Stimulated activated CD8-positive, alpha-beta memory T cell treated with anti-CD3 and anti-CD28 coated beads, Interleukin-15, amount 100 ng/mL, for 1 hour (primary cell): ENCODE measurements at places on chromosomes 2 and 18.

- no peak for DNase-seq
These were observed 1.6 kb upstream of the RTP5 start for GRCh38 chr2:241867776-241868420.

GRCh38 chr2:223108351-223109050 lies 56.5 kb downstream of the KCNE4 start:
- DNase-seq = no peak

- no peak for DNase-seq
These were observed 15.3 kb downstream of the TM4SF20 start for GRCh38 chr2:227363756-227364155.

- no peak for DNase-seq
These were observed 288.1 kb upstream of the FIGN start for GRCh38 chr2:164023896-164024295.

DNA sequence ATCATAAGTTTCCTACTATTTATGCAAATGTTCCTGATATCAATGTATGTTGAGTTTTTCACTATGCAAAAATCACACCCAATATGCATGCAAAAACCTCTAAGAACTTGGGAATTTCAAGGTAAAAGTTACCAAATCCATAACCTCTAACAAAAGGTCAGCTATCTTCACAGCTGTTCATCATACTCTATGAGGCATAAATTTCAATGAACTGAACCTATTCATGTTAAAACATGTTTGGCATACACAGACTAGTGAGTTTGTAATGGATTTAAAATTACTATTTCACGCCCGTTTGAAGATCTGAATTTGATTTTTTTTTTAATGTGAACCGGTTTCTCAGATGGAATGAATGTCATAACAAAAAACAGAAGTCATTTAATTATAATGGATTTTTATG lies 100.2 kb downstream of the ATAD2B start:
- DNase-seq = no peak

DNA sequence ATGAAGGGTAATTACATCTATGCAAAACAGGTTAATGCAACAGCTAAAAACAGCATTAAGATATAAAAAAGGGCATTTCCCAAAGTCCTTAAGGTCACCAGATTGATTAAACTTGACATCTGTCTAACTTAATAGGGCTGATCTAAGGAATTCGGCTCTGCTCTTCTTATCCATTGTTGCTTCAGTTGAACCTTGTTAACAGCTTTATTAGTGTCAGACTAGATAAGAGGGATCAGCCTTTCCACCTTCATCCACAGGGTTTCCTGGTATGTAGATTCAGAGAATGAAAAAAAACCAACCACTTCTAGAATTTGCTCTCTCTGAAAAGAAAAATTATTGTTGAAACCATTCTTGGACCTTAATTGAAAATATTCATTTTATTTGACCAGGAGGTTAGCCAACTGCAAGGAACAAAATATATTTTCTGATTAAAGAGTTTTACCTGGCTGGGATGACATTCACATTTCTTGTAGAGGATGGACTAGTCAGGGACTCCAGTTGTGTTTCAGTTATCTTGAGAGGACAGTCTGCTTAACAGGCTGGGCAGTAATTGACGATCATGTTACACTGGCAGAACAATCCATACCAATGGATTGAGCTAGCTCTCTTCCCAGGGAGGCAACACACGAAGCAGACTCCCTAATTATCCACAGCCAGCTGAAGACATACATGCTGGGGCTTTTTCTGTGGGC lies 357.4 kb upstream of the ACVR2A start:
- DNase-seq = no peak

DNA sequence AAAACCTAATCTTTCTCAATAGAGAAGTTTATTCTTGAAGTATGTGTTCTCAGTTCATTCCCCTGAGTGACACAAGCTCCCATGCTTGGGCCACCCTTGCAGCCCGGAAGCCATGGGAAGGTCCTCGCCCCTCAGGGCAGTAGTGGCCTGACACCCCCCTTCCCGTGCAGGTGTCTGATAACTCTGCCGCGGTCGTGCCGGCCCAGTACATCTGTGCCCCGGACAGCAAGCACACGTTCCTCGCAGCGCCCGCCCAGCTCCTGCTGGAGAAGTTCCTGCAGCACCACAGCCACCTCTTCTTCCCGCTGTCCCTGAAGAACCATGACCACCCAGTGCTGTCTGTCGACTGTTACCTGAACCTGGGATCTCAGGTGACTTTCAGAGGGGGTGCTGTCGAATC lies 32.4 kb downstream of the NTSR2 start:
- no peak for DNase-seq

DNA sequence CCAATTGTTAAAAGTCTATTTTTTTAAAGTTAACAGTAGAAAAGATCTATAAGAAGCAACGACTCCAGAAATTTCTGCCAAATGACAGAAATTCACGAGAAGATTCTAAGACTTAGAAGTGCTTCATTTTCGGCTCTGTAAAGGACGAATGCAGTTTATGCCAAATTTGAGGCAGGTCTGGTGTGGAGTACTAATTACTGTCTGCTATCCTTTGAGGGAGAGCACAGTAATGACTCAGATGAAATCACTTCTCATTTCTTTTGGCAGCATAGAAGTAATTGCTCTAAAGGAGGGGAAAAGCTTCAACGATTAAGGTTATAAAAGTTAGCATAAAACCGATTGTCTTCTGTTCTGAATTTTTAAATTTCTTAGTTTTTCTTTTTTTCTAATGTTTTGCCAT lies 11.4 kb downstream of the G6PC2 start:
- no peak for DNase-seq

- DNase-seq = no peak
These were observed 72.5 kb downstream of the SUMO1 start for GRCh38 chr2:202165945-202166344.

GRCh38 chr2:106885971-106886915 lies at the start of gene ST6GAL2:
Gene ST6GAL2 (minus strand): TSS chr2:106886167. CDS start chr2:106843977, 42,190 bp downstream.
- no peak for DNase-seq

- DNase-seq = no peak
These were observed 1.4 kb upstream of the TTL start for GRCh38 chr2:112480530-112481049.

DNA sequence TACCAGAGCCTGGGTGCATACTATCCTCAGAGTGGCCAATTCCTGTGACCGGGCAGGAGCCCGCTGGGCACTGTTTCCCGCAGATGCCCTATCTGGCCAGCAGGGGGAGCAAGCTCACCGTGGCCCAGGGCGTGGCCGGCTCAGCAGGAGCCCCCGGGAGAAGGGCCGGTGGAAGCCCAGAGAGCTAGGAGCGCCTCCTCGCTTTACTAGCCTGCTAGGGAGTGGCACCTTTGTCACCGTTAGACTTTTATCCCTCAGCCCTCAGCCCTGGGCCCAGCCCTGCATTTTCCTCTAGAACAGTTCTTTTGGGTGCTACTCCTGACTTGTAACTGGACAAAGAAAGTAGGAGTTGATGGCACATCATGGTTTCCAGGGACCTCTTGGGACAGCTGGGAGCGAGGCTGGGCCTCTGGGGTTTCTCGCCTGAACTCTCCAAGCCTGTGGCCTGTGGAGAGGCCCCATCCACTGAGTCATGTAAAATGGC lies 24.0 kb downstream of the TMEM177 start:
- peak; percentile 32 for DNase-seq

DNA sequence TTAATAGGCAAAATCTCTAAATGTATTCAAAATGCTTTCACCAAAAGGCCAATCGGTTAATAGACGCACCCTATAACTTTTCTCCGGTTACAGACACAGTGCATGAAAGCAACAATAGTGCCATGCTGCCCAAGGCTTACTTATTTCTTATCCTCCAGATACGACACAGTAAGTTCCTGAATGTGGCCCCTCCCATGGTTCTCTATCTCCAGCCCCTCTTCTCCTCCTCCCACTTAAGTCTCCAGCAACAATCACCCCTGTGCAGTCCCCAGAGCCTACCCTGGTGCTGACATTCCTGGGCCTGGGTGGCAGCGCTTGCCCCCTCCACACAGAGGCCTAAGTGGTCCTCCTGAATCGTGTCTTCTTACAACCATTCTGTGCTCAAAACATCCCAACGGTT lies 3.6 kb downstream of the KIDINS220 start:
- no peak for DNase-seq

DNA sequence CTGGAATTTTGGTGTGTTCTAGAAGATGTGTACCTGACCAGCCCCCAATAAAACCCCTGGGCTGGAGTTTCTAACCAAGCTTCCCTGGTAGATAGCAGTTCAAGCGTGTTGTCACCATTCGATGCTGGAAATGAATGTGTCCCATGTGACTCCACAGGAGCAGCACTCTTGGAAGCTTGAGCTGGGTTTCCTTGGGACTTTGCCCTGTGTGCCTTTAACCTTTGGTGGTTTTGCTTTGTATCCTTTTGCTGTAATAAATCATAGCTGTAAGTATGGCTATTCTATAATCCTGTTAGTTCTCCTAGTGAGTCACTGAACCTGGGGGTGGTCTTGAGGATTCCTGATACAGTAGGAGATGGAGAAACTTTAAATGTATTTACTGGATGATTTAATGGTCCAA lies 65.2 kb downstream of the KLHL14 start:
- DNase-seq = no peak

- DNase-seq = no peak
These were observed 758.9 kb downstream of the NRXN1 start for GRCh38 chr2:50273003-50273402.

DNA sequence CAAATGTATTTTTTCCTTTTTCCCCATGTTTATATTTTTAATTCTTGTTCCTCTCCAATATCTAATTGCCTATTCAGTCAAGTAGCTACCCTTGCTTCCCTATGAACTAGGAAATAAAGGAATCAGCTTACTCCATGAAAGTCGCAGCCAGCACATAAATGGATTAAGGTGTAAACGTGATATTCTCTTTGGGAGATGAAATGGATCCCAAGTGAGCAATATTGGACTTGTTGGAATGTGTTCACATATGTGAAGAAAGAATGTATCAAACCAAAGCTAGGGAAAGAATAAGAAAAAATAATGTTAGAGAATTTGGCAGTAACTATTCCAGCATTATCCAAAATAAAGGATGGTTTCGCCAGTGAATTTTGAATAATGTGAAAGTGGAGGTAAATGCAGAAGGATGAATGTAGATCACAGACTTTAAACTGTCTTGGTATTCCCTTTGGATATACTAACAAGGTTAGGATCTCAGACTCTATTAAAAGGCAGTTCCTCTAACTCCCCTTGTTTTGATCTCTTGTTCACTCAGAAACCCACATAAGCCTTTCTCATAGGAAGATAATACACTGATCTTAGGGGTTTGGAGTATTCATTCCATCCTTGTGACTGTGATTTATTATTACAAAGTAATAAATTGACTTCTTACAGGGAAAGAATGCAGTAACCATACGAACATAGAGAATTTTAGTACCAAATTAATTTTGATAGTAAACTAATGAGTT lies 208.1 kb downstream of the BABAM2 start:
- no peak for DNase-seq

DNA sequence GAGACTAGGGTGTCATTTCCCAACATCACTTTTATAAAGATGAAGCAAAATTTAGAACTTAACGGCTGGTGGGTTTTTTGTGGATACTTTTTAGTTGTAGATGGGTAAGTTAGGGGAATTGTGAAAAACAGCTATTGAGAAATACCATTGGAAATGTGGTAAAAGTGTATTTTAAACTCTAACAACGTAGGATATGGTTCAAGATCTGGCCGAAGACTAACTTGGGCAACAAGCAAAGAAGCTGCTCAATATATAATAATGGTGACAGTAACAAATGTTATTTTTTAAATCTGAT lies 1.6 kb downstream of the DNAH7 start:
- no peak for DNase-seq

GRCh38 chr2:71526141-71526540 lies 72.8 kb downstream of the DYSF start:
- no peak for DNase-seq

- no peak for DNase-seq
These were observed 16.5 kb upstream of the ACSL3 start for GRCh38 chr2:222844323-222844722.

DNA sequence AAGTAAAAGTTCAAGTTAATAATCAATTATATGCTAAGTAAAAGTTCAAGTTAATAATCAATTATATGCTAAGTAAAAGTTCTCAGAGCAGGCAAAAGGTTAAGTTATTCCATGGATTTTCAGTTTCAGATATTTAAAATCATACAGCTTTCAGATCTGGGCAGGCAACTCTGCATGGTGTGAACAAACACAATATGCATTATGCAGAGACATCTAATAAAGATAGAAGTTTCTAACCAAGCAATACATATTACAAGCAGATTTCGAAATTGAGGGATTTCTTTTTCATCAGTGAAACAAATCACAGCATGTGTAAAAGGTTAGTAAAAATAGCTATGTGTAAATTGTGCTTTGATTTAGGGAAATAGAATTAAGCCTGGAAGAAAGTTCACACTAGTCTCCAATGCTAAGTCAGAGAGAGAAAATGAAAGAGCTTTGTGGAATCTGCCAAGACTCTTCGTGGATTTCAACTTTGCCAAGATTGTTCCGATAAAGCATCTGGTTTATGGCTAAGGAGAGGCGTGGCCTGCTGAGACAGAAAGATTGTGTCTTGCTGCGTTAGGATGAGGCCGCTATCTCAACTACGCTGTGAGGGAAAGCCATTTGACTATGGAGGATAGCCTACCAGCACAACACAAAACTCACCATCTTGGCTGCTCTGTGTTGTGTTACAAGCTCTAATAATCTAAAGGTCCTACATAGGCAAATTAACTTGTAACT lies 60.1 kb upstream of the SLC16A14 start:
- no peak for DNase-seq

- no peak for DNase-seq
These were observed 112.5 kb upstream of the SLC38A11 start for GRCh38 chr2:165067643-165068486.

GRCh38 chr2:215526341-215526740 lies 90.5 kb upstream of the FN1 start:
- DNase-seq = no peak

DNA sequence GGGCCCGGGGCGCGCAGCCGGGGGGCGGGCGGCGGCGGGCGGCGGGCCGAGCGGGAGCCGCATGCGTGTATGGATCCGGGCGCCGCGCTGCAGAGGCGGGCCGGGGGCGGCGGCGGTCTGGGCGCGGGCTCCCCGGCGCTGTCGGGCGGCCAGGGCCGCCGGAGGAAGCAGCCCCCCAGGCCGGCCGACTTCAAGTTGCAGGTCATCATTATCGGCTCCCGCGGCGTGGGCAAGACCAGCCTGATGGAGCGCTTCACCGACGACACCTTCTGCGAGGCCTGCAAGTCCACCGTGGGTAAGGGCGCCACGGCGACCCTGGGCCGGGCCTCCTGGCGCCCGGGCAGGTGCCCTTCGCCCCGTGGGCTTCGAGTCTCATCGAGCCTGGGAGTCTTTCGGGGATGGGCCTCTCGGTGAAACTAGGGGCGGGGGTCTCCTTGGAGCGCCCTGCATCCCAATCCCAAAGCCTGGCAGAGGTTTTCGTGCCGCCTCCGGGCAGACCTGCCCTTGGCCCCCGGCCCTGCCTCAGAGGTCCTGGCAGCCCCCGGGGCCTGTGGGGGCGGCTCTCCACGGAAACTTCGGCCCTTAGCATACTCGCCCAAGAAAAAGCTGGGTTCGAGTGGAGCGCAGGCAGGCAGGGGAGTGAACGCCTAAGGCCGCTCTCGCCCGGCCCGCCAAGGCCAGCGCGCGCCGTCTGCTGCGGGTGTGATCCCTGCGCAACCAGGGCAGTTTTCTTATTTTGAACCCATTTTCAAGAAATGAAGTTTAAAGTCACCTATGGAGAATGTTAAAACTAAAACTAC lies 622 bp downstream of the RAB12 start:
- no peak for DNase-seq
